ENCODE measurements at places on chromosomes 1 and 21.

- DNase-seq = no peak
These were observed 43.6 kb downstream of the ZBTB8OS start for GRCh38 chr1:32606565-32607371.

DNA sequence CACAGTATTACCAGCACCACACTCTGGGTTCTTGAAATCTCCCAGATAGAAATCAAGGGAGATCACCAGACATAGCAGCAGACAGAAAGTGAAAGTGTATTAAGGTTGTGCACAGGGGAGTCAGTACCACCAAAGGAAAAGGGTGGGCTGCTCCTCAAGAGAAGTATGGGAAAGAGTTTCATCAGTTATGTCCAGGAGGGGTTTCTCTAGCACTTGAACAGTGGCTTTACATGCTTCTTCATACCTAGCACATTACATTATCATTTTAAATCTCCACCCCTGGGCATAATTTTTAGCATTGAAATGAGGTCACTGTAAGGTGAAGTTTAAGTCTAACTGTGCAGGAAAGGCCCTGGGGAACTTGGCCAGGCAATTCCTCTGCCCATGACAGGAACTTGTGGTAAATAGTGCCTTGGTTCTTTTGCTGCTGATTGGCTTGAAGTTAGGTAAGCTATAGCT lies 601.0 kb downstream of the NUF2 start:
- no peak for DNase-seq

DNA sequence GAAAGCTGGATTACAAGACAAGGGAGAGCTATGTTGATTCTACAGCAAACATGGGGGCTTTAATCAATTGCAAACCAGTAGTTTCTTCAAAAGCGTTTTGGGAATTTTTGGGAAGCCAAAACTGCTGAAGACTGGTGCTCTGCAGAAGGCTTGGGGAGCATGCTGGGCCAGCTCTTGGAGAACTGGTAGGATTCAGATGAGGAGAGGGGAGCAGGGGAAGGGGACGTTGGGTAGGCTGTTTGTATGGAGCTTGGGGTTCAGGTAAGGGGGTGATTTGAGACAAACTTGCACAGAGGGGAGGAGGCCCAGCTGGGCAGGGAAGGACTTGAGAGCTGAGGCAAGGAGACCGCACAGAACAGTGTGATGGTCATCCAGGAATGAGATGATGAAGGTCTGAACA lies 2.6 kb upstream of the MYOG start:
- DNase-seq = no peak

DNA sequence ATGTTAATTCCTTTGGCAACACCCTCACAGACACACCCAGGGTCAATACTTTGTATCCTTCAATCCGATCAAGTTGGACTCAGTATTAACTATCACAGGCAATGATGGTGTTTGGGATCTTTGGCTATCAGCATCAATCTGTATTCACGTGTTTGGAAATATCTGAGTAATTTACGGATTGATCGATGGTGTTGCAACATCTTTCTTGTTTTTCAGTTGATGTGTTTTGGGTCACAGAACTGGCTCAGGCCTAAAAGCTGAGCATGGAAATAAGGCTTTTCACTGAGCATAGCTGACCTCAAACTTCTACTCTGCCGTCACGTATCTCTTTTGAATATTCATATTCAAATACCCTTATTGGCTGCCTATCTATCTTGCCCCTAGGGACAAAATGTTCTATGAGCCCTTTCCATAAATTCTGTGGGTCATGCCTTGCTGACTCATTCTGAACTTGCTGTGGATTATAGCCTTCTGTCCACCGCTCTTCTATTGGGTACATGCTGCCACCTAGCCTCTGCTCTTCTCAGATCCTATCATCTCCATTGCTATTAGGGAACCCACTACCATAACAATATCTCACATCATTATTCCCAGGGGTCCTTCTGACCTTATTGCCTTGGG lies 156.0 kb downstream of the PDE4B start:
- no peak for DNase-seq

- DNase-seq = no peak
These were observed 985 bp downstream of the SYT6 start for GRCh38 chr1:114152508-114153260.

DNA sequence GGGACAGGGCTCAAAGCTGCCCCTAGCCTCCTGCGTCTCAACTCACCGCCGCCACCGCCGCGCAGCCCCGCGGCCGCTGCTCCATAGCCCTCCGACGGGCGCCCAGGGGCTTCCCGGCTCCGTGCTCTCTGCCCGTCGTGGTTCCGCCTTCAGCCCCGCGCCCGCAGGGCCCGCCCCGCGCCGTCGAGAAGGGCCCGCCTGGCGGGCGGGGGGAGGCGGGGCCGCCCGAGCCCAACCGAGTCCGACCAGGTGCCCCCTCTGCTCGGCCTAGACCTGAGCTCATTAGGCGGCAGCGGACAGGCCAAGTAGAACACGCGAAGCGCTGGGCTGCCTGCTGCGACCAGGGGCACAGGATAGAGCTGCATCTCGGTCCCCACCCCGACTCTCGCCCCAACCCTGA lies at the start of gene TNFRSF25:
TSS of gene TNFRSF25 (minus strand) at position 151 of the 400 bp plus-strand sequence. CDS start at position 85, 66 bp downstream.
- DNase-seq = no peak

GRCh38 chr1:18830596-18830995 lies 28.9 kb downstream of the TAS1R2 start:
- no peak for DNase-seq

DNA sequence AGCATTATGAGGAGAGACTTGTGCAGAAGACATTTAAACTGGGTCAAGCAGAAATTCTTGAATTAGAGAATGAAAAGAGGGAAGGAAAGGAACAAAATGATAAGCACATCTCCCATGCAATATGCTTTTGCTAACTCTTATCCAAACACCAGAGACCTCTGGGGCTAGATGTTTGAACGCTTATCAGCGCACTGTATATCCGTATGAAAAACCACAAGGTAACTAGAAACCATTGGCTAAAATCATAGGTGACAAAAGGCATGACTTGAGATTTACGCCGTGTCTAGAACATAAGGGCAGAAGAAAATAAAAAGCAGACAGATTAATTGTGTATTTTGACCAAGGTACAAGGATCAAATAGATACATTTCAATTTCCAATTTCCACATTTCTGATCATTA lies 38.0 kb upstream of the TIAM1 start:
- no peak for DNase-seq

- DNase-seq = no peak
These were observed 2.2 kb downstream of the PAQR6 start for GRCh38 chr1:156245451-156246232.

GRCh38 chr1:216983823-216984222 lies 260.6 kb upstream of the ESRRG start:
- DNase-seq = no peak

DNA sequence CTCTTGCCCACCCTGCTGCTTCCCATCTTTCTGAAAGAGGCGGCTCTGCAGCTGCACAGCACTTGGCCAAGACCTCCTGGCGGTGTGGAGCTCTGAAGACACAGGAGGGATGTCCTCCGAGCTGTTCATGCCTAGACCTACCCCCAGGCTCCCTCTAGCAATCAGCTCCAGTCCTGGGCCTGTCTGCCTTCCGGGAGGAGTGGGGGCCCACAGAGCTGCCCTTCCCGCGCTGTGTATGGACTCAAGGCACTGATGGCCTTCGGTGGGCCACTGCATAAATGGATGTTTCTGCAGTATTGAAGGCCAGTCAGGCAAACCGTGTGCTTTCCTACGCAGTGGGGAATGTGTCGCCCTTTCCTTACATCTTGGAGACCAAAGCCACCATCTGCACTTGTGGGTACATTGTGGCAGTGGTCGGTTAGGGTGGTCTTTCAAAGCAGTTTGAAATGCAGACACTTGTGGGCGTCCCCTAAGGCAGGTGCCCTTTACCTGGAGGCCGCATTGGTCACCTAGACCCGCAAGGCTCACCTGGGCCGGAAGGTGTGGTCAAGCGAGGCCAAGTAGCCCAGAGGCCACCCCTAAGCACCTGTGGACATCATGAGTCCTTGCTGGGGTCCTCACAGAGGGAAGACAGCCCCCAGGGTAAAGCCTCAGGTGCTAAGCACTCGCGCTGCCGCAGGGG lies 912 bp upstream of the PKNOX1 start:
- DNase-seq = peak; percentile 38

DNA sequence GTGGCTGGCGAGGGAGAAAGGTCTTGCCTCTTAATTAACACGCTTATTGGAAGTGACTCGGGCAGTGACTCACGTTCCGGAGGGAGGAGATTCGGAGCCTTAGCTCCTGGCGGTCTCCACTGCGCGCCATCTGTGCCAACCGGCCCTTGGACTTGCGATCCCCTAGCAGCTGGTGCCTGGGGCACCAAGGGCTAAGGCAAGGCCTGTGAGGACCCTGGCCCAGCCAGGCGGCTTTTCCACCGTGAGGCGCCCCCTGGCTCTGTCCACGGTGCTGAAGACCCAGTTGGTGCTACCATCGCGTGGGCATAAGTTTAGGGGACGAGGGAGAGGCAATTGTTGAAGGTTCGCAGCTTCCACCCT lies 1.3 kb upstream of the SYT6 start:
- no peak for DNase-seq

DNA sequence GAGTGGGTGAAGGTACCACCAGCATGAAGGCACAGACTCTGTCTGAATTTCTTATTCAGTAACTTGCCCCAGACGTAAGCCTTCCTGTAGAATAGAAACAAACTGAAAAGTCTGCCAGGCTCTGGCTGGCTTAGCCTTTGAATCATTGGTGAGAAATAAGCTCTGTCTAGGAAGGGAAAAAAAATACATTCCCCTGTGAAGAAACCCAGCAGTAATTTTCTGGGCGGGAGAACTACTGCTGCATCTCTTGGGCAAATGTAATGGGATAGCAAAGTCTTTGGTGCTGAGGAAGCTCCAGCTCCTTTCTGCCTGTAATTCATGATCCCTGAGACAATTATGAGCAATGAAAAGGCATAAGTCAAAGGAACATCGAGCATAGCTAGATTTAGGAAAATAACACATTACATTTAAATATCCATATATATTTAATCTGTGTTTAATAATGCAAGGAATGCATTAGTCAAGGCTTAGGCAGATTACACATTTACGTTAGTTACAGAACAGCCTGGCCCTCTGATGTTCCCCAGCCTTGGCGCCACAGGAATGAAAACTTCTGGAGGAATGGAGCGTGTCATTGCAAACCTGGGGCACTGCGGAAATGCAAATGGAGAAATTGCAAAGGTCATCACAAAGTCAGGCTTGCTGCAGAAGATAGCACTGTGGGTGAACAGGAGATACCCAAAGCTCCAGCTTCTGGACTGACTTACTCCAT lies 216.3 kb upstream of the CAMK1G start:
- DNase-seq = no peak
